ENCODE measurements at places on chromosomes 3 and 15.

- no peak for DNase-seq
Measured at GRCh38 chr15:92645051-92645631, 10.4 kb downstream of the FAM174B start.

GRCh38 chr3:38314112-38314763 lies 32.1 kb downstream of the SLC22A14 start:
- no peak for DNase-seq

DNA sequence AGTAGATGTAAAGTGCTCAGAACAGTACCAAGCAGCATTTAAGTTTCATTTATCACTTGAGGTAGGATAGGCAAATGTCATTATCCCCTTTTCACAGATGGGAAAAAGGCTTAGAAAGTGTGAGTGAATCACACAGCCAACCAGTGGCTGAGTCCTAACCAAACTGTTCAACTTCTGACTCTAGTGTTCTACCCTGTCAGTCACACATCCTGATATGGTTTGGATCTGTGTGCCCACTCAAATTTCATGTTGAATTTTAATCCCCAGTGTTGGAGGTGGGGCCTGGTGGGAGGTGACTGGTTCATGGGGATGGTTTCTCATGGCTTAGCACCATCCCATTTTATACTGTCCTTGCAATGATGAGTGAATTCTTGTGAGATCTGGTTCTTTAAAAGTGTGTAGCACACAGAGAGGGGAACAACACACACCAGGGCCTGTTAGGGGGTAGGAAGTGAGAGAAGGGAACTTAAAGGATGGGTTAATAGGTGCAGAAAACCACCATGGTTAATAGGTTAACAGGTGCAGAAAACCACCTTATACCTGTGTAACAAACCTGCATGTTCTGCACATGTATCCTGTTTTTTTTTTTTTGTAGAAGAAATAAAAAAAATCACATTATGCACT lies 304.7 kb downstream of the SUCLG2 start:
- DNase-seq: no peak

DNA sequence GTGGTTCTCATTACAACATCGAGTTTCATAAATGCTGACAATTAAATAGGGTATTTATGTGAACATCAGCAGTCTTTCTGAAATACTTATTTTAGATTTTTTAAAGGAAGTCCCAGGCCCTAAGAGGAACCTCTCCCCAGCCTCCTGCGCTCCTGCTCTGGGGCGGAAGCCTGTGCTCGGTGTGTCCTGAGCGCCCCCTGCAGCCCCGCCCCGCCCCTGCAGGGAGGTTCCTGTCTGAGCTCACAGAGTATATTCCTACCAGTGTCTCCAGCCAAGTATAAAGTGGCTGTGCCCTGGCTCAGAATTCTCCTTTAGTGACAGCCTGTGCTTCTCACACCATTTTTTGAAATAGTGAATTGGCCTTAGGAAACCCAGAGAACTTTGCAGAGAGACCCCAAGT lies 567.9 kb downstream of the GOLGA6L6 start:
- no peak for DNase-seq

DNA sequence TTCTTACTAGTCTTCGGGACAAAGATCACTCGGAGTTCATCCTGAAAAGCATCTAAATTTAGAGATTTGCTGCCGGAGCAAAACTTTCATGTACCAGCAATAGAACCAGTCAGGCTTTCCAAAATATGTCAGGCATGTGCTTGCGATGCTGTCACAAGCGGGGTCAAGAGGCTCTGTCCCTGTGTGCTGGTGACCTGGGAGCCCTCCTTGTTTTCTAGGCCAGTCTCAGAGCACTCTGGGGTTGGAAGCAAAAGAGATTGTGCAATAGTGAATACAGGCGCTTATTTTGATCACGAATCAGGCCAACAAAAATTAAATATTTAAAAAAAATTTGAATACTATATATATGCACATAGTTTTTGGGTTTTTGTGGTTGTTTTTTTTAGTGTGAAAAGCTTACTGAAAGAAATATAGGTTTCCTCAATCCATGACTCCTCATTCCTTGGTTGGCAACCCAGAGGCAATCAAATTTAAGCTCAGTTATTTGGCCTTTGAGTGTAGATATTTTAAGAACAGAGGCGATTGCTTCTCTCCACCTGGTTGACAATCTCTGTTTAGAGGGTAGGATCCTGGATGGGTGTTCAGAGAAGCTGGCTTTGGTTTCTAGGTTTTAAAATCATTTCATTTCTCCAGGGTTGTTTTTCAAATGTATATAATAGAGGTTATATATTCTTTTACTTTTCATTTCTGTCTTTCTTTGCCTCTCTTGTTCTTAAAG lies 8.4 kb upstream of the KLHL24 start:
- no peak for DNase-seq

GRCh38 chr3:39548282-39548681 lies 80.8 kb downstream of the MOBP start:
- DNase-seq: no peak

- no peak for DNase-seq
Measured at GRCh38 chr15:70669966-70670658, 93.2 kb downstream of the UACA start.

- no peak for DNase-seq
Measured at GRCh38 chr3:20250786-20251185, 64.8 kb upstream of the SGO1 start.

- no peak for DNase-seq
Measured at GRCh38 chr3:101464235-101464634, 48.8 kb downstream of the SENP7 start.

DNA sequence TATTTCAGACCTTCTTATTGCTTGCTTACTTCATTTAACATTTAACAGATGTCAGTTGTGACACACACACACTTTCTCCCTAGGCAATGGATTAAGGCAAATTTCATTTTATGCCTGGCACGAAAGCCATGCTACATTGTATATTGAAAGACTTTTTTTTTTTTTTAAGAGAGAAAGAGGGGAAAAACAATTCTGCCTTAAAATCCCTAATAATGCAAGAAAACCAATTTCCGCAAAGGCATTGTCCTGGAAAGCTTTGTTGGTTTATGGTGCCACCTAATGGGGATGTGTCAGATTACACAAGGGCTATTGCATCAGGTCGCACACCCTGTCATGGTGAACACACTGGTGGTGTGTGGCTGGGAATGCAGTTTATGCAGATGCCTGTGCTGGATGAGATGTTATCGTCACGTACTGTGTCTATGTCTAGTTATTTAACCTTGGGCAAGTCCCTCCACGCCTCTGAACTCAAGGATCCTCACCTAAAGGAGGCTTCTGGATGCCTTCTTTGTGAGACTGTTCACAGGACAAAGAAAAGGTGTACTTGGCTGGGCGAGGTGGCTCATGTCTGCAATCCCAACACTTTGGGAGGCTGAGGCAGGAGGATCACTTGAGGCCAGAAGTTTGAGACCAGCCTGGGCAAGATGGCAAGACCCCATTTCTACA lies 37.3 kb upstream of the RFTN1 start:
- peak; percentile 48 for DNase-seq

- DNase-seq: no peak
Measured at GRCh38 chr15:58548308-58549012, 116.7 kb downstream of the LIPC start.

DNA sequence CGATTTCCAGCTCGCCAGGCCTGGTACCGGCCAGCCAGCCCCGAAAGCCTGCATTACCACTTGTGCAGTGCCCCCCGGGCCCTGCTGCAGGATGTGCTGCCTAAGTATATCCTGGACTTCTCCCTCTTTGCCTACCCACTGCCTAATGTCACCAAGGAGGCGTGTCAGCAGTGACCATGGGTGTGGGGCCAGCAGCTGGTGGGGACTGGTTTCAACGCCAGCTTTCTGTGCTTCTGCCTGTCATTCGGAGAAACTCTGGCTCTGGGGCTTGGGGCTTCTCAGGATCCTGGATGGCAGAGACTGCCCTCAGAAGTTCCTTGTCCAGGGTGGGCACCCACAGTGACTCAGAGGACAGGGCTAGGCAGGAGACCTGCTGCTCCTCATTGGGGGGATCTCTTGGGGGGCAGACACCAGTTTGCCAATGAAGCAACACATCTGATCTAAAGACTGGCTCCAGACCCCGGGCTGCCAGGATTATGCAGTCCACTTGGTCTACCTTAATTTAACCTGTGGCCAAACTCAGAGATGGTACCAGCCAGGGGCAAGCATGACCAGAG lies 1.5 kb downstream of the CHST14 start:
- no peak for DNase-seq

DNA sequence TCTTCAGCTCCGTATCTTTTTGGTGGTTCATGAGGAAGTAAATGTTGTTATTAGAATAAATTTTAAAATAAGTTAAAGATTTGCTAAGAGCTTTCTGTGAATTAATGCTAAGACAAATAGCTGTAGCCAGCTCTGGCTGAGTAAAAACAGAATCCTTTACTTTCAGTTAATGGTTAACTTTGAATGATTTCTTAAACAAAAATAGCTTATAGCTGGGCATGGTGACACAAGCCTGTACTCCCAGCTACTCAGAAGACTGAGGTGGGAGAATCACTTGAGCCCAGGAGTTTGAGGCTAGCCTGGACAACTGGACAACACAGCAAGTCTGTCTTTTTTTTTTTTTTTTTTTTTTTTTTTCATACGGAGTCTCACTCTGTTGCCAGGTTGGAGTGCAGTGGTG lies 25.0 kb downstream of the TCAIM start:
- DNase-seq: no peak

- DNase-seq: no peak
Measured at GRCh38 chr3:103968751-103969150, 1398.0 kb upstream of the ALCAM start.

DNA sequence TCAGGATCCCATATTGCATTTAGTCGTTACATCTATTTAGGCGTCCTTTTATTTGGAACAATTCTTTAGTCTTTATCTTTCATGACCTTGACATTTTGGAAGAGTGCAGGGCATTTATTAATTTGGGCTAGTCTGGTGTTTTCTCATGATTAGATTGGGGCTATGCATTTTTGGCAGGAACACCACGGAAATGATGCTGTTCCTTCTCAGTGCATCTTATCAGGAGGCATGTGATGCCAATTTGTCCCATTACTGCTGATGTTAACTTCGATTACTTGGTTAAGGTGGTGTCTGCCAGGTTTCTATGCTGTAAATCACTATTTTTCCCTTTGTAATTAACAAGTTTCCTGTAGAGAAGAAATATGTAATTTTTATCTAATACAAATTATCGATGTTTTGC lies 18.1 kb upstream of the VWA5B2 start:
- DNase-seq: no peak

GRCh38 chr15:64893481-64894394 lies 18.0 kb upstream of the ANKDD1A start:
- peak; percentile 52 for DNase-seq

- DNase-seq: no peak
Measured at GRCh38 chr3:72092778-72093177, 307.8 kb upstream of the PROK2 start.

- DNase-seq: no peak
Measured at GRCh38 chr15:65408324-65409035, 14.3 kb downstream of the IGDCC4 start.

GRCh38 chr3:194154346-194154745 lies 18.4 kb downstream of the HES1 start:
- DNase-seq: no peak

DNA sequence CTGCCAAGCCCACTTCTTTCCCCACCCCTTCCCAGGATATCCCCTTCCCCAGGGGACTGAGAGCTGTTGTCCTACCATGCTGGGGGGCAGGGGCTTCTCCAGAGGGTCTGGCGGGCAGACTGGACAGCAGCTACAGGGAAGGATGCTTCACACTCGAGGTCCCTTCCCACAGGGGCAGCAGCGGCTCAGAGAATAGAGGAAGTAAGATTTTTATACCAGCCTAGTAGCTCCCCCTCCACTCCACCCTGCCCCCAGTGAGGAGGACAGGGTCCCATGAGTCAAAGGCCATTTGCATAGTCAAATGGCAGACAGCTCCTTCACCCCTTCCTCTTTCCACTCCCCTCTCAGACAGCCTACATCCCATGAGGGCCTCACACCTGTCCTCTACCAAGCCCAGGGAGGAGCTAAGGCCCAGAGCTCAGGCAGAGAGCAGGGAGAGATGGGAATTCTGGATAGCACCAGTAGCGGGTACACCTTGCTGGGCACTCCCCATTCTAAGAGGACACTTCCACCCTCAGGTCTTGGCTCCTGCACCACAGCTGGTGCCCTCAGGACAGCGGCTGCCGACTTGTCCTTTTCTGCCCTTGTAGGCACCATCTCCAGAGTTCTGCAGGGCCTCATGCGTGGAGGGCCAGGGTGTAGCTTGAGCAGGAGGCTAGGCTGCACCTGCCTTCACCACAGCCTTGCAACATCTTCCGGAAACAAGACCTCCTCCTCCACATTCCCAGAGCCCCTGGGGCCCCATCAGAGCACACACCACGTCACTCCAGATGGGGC lies at the start of gene TLR9:
Gene TLR9, minus strand, starts transcription at position 194 of the 777 bp plus-strand sequence. Its CDS starts 116 bp downstream, at position 78.
- DNase-seq: no peak

GRCh38 chr3:132721479-132722164 lies 587 bp downstream of the NPHP3 start:
- DNase-seq: peak; percentile 62

DNA sequence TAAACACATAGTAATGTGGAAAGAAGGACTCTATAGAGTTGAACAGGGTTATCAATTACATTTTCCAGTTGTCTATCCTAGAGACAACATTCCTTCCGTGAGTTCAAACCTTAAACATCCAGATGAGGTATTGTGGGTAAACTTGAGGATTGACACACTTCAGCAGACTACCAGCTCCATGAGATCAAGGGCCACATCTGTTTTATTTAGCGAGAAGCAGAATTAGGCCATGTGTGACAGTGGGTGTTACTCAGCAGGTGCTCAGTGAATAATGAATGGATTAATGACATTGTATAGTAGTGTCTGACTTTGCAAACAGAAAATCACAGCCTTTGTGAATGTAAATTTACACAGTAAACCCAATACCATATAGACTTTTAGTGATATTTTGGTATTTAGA lies 941.1 kb upstream of the CFAP20DC start:
- no peak for DNase-seq

- DNase-seq: no peak
Measured at GRCh38 chr3:86239946-86240345, 751.0 kb downstream of the VGLL3 start.

DNA sequence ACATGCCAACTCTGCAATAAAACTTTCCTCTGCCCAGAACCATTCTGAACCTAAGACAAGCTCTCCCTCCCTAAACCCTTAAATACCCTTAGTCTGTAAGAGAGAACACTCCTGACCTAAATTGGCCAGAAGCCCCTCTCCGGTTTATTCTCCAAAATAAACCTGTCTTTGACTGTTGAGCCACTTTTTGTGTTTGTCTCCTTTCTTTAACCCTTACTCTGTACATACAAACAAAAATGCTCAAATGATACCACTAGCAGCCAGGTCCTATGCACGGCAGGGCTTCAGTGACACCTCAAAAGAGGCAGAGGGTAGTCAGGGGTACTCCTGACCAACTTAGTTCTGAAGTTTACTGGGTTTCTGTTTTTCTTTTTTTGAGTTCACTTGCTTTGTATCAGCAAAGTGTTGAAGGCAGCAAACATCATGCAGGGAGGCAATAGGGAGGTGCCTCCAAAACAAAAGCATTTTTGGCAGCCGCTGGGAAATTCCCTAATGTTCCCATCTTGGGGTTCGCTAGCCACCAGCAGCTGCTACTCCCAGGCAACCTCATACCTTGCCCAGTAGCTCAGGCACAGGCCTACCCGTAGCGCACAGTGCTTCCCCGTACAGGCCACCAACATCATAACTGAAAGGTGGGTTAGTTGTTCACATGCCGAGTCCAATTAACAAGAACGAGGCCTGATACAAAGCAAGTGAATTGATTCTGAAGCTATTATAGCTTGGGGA lies 62.9 kb upstream of the GCNT3 start:
- DNase-seq: no peak
